ENCODE measurements at places on chromosomes 11 and 22.

DNA sequence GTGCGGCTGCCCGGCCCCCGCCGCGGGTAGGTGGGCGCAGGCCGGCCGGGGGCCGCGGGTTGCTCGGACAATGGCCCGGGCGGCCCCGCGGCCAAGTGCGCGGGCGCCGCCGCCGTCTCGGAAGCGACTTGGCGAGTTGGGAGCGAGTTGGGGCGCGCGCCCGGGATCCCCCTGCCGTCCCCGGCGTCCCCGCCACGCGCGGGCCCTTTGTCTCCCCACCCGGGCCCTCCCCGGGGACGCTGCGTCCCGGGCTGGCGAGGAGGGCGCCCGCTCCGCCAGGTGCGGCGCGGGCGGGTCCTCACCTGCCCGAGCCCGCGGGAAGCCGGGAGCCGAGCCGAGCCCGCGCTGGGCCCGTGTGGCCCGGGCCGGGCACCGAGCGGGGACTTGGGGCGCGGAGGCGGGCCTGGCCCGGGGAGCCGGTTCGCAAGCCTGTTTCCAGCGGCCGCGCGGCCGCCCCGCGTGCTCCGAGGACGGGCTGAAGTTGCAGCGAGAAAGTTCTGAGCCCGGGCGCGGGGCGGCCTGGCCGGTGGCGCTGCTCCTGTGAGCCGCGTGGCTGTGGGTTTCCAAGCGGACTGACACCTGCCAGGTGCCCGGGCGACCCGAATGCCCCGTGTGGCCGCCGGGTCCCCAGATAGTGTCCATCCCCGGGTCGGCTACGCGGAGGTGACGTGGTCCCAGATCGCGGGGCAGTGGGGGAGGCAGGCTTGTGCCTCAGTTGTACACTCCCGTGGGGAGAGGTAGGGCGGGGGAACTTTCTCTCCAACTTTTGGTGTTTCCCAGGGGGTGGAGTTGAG lies 586 bp downstream of the LRP5 start:
- no peak for DNase-seq

DNA sequence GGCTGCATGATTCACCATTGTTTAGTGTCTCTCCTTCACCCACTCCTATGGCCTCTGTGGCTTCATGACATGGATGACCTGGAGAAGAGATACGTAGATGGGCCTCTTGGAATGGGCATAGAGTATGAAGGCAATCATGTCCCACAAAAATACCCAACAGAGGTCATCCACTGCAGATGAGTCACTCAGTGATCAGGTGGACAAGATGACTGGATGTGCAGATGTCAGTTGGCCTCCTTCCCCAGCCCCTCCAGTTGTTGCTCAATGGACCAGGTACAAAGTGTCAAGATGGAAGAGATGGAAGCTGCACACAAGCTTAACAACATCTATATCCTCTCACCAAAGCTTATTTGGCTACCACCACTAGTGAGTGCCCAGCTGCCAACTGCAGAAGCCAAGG lies 41.0 kb upstream of the CLPB start:
- peak; percentile 19 for DNase-seq

DNA sequence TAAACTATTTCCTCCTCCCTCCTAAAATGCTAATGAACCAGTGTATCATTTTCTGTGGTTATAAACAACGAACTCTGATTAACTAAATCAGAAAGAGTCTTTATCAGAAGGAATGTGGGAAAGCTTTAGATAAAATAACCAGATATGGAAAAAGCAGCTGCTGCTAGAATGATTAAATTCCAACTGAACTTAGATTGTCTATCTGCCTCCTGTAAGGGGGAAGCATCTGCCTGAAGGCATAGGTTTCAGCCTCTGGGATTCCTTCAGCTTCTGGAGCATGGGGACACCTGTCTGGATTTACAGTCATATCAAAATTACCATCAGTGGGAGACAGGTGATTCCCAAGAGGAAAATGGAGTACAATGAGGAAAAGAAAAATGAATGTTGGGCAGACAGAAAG lies 1095.5 kb upstream of the CCDC90B start:
- no peak for DNase-seq

DNA sequence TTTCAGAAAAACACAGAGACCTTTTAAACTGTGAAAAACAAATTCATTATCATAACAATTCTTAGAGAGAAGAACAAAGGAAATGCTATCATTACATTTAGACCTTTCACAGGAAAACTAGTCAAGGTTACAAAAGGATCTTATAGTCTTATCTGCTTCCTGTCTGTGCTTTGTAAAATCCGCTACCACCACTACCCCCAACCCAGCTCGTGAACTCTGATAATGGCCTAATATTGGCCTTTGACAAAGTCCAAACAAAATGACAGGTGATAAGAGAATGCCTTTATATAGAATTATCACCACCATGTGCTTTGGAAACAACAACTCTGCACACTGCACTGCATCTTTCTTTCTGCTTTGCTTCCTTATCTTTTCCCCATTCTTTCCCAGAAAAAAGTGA lies 272.5 kb downstream of the SBF2 start:
- no peak for DNase-seq

DNA sequence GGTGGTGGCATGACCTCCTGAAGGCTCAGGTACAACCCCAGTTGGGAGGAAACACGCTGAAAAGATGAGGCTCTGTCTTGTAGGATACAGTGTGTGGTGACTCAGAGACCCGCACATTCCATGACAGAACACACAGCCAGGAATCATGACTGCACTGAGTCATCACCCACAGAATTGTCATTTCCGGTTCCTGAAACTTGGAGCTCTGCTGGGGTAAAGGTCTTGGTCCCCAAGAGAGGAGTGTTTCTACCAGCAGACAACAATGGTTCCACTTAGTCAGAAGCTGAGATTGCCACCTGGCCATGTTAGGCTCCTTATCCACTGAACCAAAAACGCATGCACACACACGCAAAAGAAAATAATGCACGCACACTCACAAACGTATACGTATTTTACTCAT lies 31.5 kb upstream of the CYB5R3 start:
- peak; percentile 93 for DNase-seq

- DNase-seq, result no peak
Observed at GRCh38 chr22:22047776-22048175, 65.2 kb upstream of the TOP3B start.

- peak; percentile 80 for DNase-seq
Observed at GRCh38 chr11:76577226-76577920, 93.2 kb downstream of the LRRC32 start.

GRCh38 chr11:122028545-122028944 lies 87.5 kb downstream of the BLID start:
- no peak for DNase-seq

DNA sequence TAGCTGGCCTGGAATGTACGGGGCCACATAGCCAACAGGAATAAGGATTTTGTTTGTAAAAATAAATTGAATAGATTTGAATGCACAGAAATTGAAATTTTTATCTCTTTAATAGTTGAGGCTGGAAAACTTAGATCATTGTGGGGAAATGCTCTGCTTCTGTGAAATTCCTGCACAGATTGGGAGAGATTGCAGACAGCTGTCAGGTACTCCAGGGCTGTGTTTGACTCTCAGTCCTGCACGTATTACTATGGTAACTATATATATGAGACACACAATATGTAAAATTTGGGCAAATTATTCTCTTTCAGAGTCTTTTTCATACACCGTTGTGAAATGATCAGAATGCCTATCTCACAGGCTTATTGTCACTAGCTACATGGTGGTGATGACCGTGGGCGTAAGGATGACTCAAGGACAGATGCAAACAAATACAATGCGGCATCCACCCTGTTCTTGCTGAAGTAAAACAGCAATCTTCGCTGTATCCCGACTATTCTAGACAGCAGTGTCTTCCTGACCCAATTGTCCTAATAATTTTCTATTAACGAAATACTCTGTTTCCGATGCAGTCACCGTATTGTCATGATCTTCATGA lies 79.4 kb downstream of the ZC3H12C start:
- peak; percentile 23 for DNase-seq

GRCh38 chr11:507727-508515 lies 879 bp upstream of the RNH1 start:
- DNase-seq, result no peak

- peak; percentile 49 for DNase-seq
Observed at GRCh38 chr11:12544986-12545775, 129.0 kb upstream of the TEAD1 start.

GRCh38 chr22:42655693-42656092 lies 6.5 kb upstream of the CYB5R3 start:
- no peak for DNase-seq

GRCh38 chr11:102064316-102064715 lies 17.1 kb downstream of the CFAP300 start:
- no peak for DNase-seq

DNA sequence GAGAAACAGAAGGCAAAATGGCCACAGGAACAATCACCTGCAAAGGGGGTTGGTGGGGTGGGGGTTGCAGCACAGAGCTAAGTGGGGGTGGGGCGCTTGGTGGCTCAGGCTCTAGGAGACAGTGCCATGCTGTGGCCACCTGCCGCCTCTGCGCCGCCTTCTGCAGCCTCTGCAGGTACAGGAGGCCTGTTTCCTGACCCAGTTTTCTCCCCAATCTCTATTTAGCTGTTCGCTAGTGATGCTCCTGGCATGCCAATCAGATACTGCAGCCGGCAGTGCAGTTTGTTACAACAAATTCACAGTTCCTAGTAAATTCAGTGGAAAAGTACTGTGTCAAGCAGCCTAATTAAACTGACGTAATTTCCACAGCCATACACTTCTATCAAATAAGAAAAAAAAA lies 106.4 kb downstream of the SERGEF start:
- no peak for DNase-seq

GRCh38 chr11:33722590-33723234 lies 13.5 kb downstream of the CD59 start:
- peak; percentile 90 for DNase-seq

DNA sequence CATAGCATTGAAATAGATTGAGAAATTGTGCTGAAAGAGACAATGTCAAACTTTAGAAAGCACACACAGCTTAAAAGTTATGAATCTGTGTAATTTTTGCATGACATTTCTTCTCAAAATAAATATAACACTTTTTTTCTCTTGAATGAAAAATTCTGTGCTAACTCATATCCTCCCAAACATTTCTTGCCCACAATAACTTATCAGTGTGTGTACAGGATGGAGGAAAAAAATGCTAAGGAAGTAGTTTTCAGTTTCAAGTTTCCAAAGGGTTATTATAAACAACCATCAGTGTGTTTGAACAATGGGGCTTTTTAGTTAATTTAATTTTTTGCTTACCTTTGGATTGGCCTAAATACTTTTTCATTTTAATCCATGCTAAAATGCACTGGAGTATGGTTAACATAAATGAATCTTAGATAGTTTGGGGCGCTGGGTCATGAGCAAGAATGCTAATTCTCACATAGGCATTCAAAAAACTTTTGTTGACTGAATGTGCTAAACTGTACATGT lies 82.9 kb upstream of the ARHGAP20 start:
- DNase-seq, result peak; percentile 23
